ENCODE measurements at places on chromosomes 12 and 14.

DNA sequence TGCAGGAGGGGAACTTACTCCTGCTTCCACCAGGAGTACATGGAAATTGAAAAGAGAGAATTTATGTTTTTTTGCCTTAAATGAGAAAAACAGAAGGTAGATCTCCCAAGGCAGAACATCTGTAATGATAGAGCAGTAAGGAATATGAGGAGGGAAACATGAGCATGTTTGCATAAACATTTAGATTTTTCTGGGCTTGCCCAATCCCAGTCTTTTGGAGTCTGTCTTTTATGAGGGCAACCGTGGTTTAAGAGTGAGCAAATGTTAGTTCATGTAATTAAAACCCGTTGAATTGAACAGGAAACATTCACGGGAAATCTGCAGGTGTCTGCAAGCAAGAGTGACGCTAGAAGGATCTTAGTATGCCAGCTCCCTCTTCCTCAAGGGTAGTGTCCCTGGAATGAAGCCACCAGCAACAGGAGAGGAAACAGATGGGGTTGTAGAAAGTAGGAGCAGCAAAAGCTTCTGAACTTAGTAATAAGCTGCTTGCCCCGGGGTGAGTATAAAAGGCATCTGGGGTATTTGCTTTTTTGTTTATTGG lies 79.3 kb downstream of the ARF6 start:
- no peak for DNase-seq

DNA sequence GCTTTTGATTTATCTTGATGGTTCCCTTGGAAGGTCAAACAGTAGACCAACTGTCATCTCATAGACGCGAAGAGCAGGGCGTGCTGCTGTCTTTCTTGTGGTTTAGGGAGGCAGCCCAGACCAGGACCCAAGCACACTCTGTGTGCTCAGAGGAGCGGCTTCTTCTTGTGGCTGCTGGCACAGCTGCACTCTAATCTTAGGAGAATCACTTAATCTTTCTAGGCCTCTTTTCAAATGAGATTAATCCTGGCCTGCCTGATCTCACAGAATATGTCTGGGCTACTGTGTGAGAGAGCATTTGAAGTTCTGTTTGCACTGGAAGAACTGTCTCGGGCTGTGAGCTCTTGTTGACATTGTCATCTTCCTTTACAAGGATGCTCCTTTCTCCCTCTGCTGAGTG lies 60.0 kb upstream of the TRAF3 start:
- no peak for DNase-seq

DNA sequence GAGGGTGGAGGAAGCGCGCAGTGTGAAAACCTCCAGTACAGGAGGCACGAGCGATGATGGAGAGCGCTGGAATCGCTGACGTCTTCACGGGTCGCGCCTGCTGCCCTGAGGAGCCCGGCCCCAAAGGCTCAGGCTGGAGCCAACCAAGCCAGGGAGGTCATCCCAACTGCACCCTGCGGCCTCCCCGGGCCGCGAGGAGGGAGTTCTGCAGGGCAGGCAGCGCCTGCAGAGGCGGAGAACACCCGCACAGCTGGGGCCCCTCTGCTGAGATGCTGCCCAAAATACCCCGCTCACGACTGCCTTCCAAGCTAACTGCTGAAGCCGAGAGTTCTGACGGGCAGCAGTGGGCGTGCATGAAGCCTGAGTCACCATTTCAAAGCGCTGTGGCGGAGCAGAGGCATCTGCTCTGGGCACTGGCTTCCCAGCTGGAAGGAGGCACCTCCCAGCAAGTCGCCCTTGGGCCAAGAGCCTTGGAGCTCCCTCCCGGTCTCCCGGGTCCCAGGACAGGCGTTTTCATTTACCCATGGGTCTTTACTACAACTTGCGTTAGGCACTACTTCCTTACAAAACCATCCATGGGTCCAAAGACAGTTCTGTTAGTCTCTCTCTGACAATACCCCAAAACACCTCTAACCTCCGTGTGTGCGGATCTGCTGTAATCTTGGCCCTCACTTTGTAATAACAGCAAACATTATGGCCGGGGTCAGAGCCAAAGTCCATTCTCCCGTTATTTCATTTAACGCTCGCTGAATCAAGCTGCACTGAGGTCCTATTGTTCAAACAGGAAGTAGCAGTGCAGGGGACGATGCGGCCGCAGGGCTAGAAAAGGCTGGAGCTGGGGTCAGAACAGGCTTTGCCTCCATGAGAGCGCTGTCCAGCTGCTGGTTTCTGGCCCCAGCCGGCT lies 60.1 kb upstream of the RIMBP2 start:
- no peak for DNase-seq

DNA sequence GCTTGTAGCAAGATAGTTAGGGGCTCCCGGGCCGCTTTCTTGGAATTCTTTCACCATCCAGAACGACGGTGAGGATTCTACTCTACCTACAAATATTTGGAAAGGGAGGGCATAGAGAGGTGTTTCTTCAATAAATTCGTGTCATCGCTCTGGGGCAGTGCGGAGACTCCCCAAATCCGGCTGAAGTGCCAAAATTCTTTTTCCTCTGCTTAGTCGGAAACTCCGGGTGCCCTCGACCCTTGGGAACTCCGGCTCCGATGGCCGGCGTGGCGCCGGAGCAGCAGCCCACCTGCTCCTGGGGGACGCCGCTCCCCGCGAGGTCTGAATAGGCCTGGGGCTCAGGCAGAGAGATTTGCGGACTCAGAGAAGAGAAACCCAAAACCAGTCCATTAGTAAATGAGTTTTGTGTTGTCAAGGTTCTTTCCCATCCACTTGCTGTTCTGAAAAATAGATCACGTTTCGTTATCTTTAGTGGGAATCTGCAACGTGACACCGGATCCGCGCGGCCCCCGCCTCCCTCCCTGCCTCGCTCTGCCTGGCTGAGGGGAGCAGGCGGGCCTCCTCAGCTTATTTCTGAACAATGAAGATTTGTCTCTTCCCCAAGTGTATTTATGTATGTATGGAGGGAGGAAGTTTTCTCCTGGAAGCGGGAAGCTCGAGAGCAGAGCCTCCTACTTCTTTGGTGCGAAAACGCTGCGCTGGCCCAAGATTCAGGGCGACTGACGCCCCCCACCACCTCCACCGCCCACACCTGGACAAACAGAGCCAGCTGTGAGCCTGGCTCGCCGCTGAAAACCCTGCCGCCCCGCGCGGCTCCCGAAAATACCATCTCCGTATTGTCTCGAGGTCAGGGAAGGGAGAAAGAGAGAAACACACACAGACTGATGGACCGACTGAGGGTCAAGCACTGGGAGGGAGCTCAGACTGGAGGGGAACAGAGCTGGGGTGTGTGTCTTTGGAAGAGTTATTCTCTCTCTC lies 3.7 kb upstream of the SIX1 start:
- no peak for DNase-seq

- no peak for DNase-seq
These were observed 8.7 kb downstream of the ITGA7 start for GRCh38 chr12:55698965-55699364.

DNA sequence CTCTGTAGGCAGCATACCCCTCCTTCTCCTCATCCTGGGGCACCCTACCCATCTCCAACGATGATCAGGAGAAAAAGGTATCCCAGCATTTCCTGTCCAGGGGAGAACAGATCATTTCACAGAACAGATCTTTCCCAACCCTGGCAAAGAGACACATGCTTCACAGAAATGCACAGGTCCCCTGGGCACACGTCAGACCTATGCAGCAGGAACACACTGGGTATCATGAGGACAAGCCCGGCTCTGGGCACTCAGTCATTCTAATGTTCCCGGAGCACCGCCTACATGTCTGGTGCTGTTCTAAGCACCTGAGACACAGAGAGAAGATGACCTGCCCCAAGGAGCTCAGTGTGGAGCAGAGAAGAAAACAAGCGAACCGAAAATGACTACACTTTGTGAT lies 56.2 kb downstream of the ACTN1 start:
- no peak for DNase-seq

DNA sequence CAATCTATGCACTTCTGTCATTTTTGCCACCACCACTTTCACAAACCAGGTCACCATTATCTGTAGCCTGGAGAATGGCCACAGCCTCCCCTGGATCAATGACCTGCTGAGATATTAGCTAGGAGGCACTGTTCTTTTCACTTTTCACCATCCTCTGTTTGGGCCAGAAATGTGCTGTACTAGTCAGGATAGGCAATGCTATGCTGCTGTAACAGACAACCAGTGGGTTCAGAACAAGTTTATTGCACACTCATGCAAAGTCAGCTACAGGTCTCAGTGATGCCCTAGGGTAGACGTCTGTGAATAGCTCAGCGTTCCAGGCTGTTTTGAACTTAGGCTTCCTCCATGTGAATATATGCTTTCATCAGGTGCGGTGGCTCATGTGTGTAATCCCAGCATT lies 231.5 kb downstream of the SUDS3 start:
- no peak for DNase-seq

DNA sequence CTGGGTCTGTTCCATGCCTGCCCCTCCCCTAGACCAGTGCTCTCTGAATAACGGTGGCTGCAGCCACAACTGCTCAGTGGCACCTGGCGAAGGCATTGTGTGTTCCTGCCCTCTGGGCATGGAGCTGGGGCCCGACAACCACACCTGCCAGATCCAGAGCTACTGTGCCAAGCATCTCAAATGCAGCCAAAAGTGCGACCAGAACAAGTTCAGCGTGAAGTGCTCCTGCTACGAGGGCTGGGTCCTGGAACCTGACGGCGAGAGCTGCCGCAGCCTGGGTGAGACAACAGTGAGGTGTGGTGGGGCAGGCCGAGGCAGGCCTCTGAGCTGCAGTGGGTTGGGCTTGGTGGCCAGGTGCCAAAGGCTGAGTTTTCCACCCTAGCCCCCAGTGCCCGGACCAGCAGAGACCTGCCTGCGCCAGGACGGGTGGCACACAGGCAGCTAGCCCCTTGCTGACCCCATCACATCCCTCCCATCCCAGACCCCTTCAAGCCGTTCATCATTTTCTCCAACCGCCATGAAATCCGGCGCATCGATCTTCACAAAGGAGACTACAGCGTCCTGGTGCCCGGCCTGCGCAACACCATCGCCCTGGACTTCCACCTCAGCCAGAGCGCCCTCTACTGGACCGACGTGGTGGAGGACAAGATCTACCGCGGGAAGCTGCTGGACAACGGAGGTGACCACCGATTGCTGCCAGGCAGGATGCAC lies 28.2 kb upstream of the LRP1-AS start:
- DNase-seq: peak; percentile 93

GRCh38 chr12:91406920-91407341 lies 224.3 kb upstream of the DCN start:
- peak; percentile 17 for DNase-seq

GRCh38 chr14:31505411-31505810 lies 17.6 kb upstream of the GPR33 start:
- no peak for DNase-seq

DNA sequence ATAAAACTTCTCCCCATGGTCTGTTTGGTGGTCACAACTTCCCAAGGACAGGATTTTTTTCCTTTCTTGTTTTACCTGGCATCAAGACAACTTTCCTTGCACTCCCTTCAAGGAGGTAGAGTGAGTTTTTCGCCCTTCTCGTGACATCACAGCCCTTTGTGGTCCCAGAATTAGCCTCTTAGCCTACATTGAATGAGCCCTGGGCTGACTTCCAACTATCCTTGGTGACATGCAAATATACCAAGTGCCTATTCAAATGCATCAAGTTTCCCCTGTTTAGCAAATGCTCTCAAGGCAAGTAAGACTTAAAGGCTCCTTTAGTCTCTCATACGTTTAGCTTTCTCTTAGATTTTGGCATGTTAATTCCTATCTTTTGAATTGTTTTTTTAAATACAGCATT lies 36.6 kb downstream of the TC2N start:
- peak; percentile 97 for DNase-seq
